ENCODE measurements at places on chromosomes 1 and 21. TPM values are rescaled to one million over a fixed set of nuclear protein-coding genes. Genes with fewer than 3 reads are reported as not detected.

Gene INAVA
- total RNA-seq = under 0.01 TPM

Gene ZBTB18
- 17.4 TPM for total RNA-seq

Gene PCAT6
- not detected for total RNA-seq

Gene C1orf167
- total RNA-seq = not detected

Gene CD1C
- total RNA-seq = under 0.01 TPM

Measured in regular cardiac myocyte (primary cell).